Naive thymus-derived CD8-positive, alpha-beta T cell (primary cell): ENCODE measurements at places on chromosomes 5 and 9.

GRCh38 chr5:55226027-55226933, 835 bp downstream of the MCIDAS start:
- DNase-seq = peak; percentile 32

DNA sequence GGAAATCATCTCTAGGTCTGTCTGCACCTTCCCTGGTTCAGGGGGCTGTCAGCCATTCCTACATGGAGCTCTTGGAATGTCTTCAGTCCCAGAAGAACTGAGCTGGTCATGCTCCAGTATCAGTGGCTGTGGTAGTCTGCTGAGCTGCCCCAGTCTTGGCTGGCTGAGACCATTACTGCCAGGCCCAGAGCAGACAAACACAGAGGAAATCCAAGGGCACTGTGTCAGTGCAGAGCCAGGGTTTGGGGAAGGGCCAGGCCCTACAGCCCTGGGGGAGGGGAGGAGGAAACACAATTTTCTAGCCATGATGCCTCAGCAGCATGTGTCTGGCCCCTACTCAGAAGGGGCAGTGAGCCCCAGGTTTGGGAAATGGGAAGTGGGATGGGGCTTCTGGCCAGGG, 58.4 kb downstream of the ARHGEF37 start:
- DNase-seq = no peak

DNA sequence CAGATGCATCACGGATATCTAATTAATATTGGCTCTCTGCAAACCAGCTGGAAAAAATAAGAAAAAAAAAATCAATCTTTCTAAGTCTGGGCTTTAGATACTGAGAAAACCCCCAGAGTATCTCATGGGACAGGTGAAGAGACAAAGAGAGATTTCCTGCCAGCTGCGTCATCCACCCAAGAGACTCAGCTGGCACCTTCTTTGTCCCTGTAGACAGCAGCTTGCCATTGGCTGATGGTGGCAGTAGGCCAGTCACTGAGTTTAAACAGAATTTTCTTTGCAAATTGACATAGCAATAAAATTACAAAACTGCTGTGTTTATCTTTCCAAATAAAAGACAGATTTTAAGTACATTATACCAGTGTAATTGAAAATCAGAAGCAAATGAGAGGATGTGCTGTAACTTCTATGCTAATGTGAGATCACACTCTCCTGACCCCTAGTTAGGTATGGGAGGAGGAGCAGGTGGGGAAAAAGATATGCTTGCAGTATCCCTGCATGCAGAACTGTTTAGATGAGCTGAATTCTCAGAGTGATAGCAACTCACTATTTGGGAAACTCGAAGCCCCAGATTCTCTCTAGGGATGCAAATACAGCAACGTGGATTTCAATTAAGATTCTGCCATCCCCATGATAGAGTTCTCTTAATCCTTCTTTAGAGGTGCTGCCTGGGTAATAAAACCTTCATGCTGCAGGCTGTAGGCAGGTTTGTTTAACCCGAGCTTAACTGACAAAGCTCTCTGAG, 72.2 kb downstream of the NMUR2 start:
- no peak for DNase-seq

DNA sequence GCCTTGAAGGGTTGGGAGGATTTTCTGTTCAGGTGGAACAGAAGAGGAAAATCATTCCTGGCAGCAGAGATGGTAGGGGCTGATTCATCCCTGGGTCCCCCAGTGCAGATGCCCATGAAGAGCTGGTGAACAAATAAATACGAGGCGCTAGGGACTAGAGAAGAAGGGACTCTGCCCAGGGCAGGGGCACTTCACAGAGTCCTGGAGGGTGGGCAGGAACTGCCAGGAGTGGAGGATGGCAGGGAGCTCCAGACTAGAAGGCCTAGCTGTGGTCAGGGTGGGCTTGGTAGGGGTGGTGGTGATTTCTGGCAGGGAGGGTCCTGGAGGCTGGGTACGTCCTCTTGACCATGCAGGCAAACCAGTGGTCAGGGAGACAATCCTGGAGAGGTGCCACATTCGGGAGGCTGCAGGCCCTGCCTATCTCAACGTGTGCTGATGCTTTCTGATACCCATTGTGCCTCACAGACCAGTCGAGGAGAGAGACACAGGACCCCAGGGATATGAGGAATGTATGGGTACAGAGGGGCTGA, 69.9 kb downstream of the CRB2 start:
- DNase-seq = no peak

GRCh38 chr5:160493806-160494338, 72.2 kb downstream of the PTTG1 start:
- no peak for DNase-seq

- no peak for DNase-seq
These were observed 756.2 kb downstream of the TLE1 start for GRCh38 chr9:80932947-80933780.

DNA sequence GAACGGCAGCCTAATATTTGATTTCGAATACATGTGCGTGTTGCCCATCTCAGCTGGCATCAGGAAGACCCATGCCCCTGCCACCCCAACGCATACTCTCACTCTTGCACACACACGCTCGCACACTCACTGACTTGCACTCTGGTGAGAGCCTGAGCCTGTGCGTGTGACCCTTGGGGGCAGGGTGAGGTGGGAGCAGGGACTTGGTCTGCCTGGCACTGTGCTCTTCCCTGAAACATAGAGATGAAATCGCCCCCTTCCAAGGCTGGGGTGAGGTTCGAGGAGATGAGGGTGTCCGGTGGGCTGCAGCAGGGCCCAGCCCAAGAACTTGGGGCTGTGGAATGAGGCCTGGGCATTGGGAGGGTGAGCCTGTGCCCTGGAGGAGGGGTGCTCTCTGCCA, 1.2 kb downstream of the LCN9 start:
- DNase-seq = no peak

- DNase-seq = no peak
These were observed 95.3 kb downstream of the MEGF10 start for GRCh38 chr5:127385936-127386335.

DNA sequence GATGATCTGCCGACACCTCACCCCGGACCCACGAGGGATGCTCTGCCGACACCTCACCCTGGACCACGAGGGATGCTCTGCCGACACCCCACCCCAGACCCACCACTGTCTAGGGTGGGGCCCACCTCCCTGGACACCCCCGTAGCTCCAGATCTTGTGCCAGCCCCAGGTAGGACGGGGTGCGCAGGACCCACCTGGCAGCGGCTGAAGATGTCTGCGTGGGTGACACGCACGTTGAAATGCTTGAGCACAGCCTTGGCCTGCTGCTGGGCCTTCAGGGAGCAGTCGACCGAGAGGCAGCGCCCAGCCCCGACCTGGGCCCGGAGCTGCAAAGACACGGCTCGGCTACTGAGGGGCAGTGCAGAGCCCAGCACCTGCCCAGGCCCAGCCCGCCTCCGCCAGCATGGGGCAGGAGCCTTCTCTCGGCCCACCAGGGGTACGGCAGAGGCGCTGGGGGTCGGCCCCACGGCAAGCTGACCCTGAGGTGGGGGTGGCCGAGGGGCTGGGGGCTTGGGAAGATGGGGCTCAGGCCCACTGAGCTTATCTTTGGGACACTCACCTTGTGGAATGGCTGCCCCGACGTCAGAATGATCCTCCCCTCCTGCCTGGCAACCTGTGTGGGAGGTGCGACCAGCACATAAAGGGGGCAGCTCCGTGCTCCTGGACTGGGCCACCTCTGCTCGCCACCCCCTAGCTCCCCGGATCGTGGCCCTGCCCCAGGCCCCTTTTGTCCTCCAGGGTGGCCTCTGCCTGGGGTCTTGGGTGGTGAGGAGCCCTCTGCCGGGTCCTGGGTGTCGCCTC, 21.7 kb upstream of the NRARP start:
- no peak for DNase-seq

GRCh38 chr9:126623314-126623666, 9.6 kb downstream of the LMX1B start:
- DNase-seq = no peak

DNA sequence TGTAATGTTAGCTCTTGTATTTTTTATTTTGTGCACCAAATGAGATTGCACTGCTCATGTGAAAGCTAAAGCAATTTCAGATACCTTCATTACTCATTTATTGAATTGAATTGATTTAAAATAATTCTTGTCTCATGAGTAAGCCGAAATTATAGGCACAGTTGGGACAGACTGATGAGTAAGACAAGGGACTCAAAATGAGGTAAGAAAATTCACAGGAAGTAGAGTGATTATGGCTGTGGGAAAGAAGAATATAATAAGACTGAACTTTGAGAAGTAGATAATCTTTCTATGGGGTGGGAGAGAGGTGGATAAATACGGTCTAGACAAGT, 51.1 kb downstream of the NUDT12 start:
- DNase-seq = no peak

- no peak for DNase-seq
These were observed 9.4 kb upstream of the EFNA5 start for GRCh38 chr5:107680099-107680498.

GRCh38 chr5:171957591-171958251, 48.7 kb downstream of the FBXW11 start:
- peak; percentile 64 for DNase-seq

DNA sequence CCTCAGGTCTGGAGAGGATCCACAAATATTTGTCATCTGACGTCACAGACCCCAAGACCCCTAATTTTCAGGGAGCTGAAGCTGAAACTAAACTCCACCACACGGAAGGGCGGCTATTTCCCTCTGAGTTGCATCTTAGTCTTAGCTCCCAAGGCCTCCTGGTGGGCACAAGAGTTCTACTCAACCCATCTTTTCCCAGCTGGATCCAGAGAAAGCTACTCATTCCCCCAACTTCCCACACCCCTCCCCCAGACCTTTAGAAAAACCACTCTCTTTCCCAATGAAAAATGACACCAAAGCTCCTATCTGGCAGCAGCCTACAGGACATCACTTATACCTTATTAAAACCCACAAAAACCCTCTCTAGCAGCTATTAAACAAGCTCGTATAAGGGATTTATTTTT, 67.1 kb upstream of the SLC1A1 start:
- DNase-seq = no peak
